ENCODE measurements at places on chromosomes 13 and 19. TPM values are rescaled to one million over a fixed set of nuclear protein-coding genes. Genes with fewer than 3 reads are reported as not detected.

DNA sequence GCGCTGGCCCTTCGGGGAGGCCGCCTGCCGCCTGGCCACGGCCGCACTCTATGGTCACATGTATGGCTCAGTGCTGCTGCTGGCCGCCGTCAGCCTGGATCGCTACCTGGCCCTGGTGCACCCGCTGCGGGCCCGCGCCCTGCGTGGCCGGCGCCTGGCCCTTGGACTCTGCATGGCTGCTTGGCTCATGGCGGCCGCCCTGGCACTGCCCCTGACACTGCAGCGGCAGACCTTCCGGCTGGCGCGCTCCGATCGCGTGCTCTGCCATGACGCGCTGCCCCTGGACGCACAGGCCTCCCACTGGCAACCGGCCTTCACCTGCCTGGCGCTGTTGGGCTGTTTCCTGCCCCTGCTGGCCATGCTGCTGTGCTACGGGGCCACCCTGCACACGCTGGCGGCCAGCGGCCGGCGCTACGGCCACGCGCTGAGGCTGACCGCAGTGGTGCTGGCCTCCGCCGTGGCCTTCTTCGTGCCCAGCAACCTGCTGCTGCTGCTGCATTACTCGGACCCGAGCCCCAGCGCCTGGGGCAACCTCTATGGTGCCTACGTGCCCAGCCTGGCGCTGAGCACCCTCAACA lies 1.2 kb downstream of the F2RL3 start:
- DNase-seq = no peak

STOML3 gene
- total RNA-seq = not detected

- DNase-seq = no peak
Measured at GRCh38 chr19:45428384-45429231, 4.9 kb upstream of the ERCC1 start.

SHANK1 gene
- total RNA-seq = 0.14 TPM

- DNase-seq = no peak
Measured at GRCh38 chr19:7426986-7427385, 61.8 kb downstream of the PEX11G start.

DNA sequence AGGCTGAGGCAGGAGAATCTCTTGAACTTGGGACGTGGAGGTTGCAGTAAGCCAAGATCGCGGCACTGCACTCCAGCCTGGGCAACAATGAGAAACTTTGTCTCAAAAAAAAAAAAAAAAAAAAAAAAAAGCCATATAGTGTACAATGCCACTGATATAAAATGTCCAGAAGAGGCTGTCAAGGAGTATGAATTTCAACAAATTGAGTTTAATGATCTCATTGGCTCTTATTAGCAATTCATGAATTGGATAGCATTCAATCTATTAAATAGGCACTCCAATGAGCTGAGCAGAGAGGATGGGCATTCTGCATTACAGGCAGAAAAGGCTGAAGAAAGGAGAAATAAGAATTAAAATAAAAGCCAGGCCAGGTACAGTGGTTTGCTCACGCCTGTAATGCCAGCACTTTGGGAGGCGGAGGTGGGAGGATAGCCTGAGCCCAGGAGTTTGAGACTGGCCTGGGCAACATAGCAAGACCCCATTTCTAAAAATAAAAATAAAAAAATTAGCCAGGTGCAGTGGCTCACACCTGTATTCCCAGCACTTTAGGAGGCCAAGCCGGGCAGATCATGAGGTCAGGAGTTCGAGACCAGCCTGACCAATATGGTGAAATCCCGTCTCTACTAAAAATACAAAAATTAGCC lies 757 bp upstream of the LMNB2 start:
- DNase-seq = no peak

- no peak for DNase-seq
Measured at GRCh38 chr19:31347828-31348392, 1.3 kb downstream of the TSHZ3 start.

DNA sequence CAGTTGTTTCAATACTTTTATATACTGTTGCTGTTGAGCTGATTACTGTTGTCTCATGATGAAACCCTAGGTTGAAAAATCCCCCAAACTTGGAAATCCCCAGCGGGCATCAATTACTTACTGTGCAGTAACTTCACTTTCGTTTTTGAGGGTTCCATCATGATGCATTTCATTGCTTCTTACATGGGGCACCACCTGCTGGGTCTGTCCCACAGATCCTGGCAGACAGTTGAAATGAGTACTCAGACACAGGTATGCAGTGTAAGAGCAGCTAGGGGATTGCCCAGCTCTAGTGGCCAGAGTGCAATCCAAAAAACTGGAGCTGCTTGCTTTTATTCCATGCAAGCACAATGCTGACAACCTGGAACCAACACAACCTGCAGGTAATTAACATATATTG lies 132.5 kb upstream of the ZNF91 start:
- no peak for DNase-seq

DNA sequence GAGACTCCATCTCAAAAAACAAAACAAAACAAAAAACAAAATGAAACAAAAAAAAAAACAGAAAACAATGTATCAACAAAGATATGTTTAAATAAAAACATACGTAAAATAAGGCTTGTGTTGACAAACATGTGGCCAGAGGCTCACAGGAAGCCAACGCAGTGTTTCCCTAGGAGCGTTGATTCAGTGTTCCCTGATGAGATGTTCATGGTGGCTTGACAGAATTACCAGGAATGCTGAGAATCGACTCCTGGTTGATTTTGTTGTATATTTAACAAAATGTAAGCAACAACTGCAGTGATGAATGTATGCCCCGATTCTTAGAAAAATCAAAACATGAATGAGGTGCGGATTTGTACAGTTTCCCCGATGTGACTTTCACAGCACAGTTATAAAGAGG lies 8.9 kb upstream of the ZNF787 start:
- DNase-seq = no peak

DNA sequence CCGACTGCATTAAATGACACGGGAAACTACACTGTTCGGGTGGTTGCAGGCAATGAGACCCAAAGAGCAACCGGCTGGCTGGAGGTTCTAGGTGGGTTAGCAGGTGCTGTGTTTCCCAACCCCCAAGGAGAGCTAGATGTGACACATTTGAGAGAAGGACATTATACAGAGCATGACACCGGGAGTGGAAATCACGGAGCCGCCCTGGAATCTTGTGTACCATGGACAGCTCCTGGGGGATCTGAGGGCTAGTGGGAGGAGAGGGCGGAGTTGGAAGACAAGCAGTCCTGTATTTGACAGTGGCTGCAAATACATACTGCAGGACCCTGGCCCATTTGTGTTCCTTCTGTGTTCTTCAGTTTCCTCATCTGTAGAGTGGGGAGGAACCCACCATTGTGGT lies 2.3 kb downstream of the CEACAM18 start:
- no peak for DNase-seq

MYH14 gene
- not detected for total RNA-seq

ZNF433 gene
- total RNA-seq = 1.4 TPM

DNA sequence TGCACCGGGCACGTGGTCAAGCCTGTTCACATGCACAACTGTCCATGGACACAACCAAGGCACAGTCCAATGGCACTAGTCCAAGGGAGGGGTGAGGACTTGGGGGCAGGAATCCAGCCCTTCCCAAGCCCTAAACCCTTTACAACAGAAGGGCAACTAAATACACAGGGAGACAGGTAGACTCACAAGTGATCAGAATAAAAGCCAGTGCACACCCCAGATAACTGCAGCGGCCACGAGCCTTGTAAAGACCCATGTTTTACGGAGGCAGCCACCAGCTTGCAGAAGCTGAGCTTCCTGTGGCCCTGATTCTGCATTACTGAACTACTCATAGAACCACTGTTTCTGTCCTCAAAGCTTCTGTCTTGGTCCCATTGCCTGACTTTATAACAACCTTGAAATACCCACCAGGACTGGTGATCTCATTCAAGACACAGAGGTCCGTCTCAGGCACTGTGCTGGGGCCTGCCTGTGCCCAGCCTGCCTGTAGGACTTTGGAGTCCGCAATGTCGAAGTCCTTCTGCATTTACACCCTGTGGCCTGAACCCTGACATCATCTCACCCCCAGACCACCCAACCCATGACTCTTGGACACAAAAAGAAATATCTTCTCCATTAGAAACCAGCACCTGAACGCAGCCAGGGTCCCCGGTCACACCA lies 181.2 kb downstream of the COL4A1 start:
- DNase-seq = no peak

DNA sequence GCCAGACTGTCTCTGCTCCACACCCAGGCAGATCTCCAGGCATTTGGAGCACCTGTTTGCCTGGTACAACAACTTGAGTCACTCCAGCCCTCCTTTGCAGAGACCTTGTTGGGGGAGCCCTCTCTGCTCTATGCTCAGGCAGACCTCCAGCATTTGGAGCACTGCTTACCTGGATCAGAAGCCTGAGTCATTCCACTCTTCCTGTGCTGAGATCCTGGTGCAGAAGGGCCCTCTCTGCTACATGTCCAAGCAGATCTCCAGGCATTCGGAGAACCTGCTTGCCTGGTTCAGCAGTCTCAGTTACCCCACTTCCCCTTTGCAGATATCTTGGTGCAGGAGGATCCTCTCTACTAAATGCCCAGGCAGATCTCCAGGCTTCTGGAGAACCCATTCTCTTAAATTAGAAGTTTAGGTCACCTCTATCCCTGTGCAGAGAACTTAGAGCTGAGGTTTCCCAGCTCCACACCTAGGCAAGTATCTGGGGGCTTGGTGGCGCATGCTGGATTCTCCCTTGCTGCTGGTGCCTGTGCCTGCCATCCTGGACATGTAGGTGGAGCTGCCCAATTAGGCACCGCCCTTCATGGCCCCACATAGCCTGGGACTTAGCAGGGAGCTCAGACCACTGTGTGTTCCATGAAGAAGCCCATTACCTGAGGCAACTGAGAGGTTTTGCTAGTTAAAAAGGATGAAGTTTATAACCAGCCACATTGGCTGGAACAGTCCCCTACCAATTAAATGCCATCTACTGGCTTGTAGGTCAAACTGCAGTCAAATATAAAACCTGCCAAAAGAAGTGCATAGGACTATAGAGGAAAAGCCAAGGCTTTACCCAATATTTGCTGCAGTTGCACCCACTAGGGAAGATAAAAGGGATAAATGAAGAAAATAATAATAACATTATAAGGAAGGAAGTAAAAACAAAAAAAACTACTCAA lies 97.6 kb upstream of the SLITRK6 start:
- DNase-seq = no peak

MEX3D gene
- 7.0 TPM for total RNA-seq

GRCh38 chr13:41652735-41653361 lies 195.5 kb downstream of the RGCC start:
- no peak for DNase-seq

- no peak for DNase-seq
Measured at GRCh38 chr19:15320116-15320515, 12.2 kb downstream of the BRD4 start.

DNA sequence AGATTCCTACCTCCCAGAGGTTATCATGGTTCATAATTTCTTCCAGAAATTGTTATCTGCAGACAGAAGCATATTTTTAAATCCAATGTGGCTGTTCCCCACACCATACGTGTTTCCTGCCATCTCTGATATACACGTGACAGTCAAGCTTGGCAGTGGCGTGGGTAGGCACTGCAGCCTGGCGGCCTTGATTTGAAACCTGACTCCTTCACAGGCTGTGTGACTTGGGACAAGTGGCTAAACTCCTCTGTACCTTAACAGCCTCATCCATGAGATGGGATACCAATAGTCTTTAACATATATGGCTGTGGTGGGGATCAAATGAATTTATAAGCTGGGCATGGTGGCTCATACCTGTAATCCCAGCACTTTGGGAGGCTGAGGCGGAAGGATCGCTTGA lies 33.2 kb downstream of the DPF1 start:
- no peak for DNase-seq

DNA sequence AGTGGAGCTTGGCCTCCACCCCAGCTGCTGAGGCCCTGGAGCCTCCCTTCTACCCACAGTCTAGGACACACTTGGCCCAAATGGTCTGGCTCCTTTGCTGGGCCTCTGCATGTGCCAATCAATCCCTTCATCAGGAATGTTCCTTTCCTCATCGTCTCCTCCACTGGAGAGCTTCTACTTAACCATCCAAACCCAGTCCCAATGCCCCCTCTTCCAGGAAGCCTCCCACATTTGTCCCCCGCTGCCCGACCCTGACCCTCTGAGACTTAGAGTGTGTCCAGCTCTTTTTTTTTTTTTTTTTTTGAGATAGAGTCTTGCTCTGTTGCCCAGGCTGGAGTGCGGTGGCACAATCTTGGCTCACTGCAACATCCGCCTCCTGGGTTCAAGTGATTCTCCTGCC lies 2.5 kb downstream of the DUS3L start:
- no peak for DNase-seq

GRCh38 chr19:10074153-10074552 lies 12.0 kb upstream of the SHFL start:
- peak; percentile 47 for DNase-seq

DNA sequence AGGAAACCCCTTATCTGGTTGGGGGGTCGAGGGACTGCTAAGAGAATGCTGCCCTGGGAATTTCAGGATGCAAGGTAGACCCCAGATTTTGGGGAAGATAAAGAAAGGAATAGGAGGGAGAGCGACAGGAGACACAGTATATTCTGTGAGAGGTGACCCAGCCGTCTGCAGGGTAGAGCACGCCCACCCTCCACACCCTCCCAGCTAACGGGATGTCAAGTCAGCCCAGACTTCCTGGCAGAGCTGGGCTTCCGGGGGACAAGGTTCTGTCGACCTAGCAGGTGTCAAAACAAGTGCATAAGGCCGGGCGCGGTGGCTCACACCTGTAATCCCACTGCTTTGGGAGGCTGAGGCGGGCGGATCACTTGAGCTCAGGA lies 695 bp upstream of the PRR36 start:
- no peak for DNase-seq

- no peak for DNase-seq
Measured at GRCh38 chr13:51244637-51245405, 22.6 kb downstream of the FAM124A start.

DNA sequence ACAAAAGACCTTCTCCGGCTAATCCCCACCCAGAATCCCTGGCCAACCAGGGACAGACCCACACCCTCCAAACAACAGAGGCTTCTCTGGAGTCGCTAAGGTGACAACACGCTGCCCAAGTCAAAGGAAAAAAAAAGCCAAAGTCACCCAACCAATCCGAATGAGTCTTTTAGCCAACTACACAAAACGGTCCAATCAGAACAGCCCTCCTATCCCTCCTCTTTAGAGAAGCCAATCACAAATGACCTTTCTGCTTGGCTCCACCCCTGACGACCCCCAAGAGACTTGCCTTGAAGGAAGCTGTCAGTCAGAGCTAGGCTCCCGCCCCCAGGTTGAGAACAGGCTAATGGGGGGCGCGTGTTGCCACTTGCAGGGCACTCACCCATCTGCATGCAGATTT lies 6.6 kb upstream of the FBXW9 start:
- peak; percentile 30 for DNase-seq

GRCh38 chr13:44206434-44206833 lies 167.2 kb upstream of the SERP2 start:
- DNase-seq = no peak

FOSB gene
- total RNA-seq = 19.9 TPM

CCNE1 gene
- total RNA-seq = 43.5 TPM

Data from activated naive CD4-positive, alpha-beta T cell treated with anti-CD3 and anti-CD28 coated beads, Interleukin-2, amount 50 U/mL, for 72 hours (primary cell).